ENCODE measurements at places on chromosomes 4 and X.

DNA sequence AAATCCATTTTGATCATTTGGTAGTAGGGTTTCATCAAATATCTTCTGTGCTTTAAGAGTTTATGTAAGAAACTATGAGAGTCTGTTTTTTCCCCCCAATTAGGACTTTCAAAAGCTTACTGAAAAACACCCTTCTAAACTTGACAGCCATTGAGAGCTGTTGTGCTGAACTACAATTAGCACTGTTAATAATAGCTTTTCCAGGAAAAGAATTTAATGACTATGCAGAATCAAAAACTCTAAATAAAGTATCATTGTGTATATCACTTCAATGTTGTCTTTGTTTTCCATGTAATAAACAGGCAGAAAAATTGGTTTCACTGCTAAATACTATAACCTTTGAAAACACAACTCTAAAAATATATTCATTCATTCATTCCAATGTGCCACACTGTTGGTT lies 121.4 kb upstream of the PDE5A start:
- DNase-seq = no peak

- DNase-seq = no peak
Observed at GRCh38 chr4:78737035-78737434, 39.1 kb upstream of the BMP2K start.

DNA sequence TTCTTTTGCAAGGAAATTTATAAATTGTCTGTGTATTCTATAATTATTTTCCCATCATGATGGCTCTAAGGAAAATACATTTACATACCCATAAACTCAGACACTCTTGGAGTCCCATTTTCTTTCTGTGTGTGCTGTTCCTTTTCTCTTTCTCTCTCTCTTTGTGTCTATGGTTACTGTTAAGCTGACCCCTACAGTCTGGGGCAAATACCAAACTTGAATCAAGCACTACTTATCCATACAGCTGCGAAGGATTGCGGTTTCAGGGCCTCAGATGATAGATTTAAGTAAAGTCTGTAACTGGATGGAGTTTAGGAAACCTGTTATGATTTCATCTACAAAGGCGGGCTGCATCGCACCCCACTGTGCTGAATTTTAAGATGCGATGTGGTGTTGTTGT lies 150.2 kb downstream of the SHROOM3 start:
- DNase-seq = no peak

GRCh38 chr4:153748378-153748777 lies 11.4 kb downstream of the RNF175 start:
- DNase-seq = no peak

DNA sequence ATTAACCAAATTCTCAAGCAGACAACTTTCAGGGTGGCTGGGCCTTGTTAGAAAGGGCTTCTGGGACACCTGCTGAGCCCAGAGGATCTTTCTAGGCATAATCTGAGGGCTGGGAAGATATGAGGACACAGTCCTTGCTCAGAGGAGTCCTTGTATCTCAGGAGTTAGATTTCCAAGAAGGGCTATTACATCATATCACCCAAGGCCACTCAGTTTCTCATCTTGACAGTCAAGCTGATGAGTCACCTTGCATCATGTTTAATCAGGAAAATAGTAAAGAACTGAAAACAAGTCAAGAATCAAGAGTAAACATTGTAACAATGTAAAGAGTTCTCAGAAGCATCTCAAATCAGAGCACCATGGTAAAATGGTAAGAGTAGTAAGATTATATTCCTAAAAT lies 4.0 kb downstream of the PCYT1B start:
- DNase-seq = no peak

Data from activated CD4-positive, CD25-positive, alpha-beta regulatory T cell treated with anti-CD3 and anti-CD28 coated beads, Interleukin-2, amount 50 U/mL, for 72 hours (primary cell).